T-cell (primary cell): ENCODE measurements at places on chromosomes 4 and X.

DNA sequence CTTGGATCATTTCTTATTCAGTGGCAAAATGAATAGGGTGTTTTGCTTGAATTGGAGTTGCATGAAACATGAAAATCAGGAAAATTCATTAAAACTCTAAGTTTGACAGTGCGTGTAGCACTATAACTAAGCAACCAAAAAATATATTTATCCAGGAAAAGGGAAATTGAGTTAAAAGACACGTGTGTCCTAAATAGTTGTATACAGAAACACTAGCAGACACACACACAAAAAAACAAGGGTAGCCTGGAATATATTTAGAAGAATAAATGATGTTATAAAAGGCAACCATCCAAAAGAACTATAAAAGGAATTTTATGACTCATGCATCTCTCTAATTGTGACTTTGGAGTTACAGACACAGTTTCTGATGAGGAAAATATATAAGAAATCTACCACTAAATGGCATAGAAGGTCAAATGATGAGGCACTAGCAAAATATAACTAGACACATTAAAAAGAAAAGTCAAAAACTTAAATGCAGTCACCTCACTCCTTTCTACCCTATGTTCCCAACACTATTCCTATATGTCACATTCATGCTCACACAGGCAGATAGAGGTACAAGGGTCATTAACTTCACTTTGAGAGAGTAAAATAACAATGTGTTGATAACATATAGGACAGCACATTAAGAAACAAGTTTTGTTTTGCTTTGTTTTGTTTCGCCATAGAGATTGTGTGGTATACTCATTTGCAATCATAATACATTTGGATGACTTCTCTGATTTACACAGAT lies 793.6 kb upstream of the INTU start:
- DNase-seq: no peak

DNA sequence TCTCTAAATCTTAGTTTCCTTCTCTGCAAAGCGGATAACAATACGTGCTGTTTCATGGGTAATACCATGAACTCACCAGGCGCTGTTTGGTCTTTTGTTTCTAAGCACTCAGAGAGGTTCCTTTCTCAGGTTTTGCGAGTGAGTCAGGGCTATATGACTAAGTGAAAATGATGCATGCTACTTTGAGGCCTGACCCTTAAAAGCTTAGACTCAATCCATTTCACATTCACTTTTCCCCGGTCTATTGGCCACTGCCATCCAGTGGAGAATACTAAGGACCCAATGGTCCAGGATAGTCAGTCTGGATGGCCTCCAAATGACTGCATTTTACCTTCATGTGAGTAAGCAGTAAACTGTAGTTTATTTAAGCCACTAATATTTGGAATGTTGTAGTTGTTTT lies 400.8 kb upstream of the SLIT2 start:
- DNase-seq: no peak

DNA sequence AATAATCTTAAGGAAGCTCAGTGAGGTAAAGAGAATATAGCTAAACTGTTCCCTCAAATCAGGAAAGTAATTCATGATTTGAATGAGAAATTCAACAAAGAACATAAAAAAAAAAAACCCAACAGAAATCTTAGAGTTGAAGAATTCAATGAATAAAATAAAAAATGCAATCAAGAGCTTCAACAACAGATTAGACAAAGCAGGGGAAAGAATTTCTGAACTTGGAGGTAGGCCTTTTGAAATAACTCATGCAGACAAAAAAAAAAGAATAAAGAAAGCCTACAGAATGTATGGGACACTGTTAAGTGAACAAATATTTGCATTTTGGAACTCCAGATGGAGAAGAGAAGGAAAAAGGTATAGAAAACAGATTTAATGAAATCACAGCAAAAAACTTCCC lies 77.9 kb downstream of the CBR4 start:
- no peak for DNase-seq

DNA sequence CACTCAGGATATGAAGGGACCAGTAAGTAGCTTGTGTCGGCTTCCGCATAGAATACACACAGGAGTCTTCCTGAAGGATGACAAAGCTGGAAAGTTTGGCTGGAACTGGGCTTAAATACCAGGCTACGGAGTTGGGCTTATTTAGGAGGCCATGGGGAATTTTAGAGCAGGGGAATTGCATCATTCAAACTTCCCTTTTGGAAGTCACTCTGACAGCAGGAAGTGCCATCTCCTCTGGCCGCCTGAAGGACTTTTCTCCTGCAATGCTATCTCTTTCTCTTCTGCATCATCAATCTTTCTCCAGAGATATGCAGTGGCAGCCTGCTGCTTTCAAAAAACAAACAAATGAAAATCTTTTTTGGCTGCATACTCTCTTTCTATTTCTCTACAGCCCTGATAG lies 48.4 kb upstream of the PAK3 start:
- DNase-seq: no peak

DNA sequence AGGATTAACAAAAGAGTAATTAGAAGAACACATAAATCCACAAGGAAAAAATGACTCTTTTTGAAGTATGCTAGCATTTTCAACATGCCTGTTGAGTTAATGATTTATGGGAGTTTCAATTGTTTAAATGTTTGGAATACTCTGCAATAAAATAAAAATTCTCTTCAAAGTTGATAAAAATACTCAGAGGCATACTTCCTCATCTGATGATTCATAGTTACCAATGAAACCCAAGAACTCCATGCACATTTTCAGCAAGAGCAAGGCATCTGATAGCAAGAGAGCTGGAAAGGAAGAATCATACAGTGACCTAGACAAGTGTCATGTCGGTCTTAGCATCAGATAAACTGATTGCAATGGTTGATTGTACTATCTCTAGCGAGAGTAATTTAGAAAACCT lies 443.7 kb upstream of the ATOH1 start:
- no peak for DNase-seq

DNA sequence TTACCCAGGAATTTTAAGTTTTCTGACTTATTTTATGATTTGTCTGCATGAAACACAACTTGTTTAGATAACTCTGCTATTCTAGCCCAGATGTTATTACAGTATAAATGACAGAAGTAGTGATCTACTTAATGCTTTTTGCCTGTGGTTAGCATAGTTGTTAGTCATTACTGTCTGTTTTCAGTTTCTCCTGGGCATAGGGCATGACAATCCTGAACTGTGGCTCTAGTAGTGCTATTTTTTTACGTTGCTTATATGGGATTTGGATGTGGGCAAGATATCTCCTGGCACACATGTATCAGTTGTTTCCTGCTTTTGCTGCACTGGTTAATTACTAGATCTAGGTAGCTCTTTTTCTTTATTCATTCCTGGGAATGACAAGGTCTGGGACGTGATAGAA lies 1005.8 kb downstream of the PCDH18 start:
- DNase-seq: no peak

GRCh38 chrX:55342533-55343501 lies 78.1 kb upstream of the PAGE3 start:
- DNase-seq: peak; percentile 29

- no peak for DNase-seq
Observed at GRCh38 chrX:53768451-53768850, 81.9 kb upstream of the HUWE1 start.

GRCh38 chrX:150258176-150258425 lies 105.0 kb upstream of the MAMLD1 start:
- DNase-seq: no peak

- no peak for DNase-seq
Observed at GRCh38 chr4:107863850-107864371, 39.2 kb downstream of the SGMS2 start.

DNA sequence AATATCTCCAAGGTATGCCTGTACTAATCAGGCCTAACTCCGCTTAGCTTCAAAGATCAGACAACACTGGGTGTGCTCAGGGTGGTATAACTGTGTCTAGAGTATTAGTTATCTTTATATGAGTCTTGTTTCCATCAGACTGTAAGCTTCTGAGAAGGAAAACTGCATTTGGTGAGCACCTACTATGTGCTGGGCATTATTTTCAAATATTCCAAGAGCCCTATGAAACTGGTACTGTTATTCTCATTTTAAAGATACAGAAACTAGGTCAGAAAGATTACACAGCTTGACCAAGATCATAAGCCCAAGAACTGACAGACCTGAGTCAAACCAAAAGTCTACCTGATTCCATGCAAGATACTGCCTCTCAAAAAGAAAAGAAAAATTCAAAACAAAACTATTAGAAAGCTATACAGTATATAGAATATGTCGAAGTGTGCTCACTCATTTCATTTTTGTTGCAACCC lies 44.4 kb downstream of the LRBA start:
- DNase-seq: no peak

DNA sequence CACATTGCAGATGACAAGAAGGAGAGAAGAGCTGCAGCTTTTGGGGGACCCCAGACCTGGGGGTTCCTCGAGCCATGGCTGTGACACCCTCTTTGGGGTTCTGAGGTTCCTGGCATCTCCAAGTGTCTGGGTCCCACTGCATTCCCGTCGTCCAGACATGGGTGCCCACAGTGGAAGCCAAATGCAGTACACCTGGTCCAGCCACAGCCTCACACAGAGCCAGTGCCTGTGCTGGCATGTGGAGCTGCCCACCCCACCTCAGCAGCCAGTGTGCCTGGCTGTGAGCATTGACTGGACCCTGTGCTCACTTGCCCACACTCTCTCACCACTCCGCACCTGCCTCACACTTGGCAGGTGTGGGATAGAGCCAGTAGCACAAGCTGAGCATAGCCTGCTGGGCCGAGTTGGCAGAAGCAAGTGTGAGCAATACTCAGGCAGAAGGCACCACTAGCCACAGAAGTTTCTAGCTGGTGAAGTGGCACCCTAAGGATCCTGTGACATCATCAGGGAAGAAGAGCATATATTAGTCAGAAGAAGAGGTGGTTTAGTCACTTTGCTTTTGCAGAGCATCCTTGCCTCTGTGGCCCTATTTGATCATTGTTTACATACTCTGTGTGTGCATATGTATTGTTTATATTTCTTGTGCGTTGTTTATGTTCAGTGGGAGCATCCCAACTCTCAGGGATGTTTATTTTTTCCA lies 65.0 kb upstream of the MAGEB2 start:
- DNase-seq: no peak

DNA sequence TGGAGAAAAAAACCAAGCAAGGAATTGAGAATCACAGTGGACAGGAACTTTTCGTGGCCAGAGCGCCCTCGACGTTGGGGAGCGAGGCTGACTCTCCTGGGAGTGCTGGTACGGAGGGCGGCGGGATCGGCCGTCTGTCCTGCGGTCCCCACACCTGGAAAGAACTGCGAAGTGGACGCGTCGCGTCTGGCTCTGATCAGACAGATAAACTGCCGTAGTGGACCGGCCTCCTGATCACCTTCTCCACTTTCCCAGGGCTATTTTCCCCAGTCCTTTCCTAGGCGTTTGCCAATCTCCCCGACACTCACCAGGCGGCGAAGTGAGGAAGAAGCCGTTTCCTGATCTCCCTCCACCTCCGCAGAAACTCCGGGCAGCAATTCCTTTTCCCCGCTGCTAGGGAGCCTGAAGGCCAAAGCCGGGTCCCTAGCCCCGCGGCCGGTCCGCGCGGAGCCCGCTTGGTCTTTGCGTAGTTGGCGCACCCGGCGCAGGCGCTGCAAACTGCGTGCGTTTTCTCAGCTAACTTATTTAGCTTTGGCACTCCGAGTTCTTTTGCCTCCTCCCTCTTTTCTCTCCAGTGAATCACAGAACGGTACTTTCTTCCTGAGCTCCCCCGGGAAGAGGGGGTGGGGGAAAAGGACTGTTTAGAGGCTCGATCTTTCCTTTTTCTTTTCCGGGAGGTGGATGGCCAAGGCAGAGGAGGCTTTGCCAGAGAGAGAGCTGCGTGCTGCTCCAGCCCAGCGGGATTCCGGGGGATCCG lies at the start of gene ARSJ:
Gene ARSJ, minus strand, starts transcription at position 500 of the 757 bp plus-strand sequence. CDS start 813 bp downstream, outside the sequence.
- no peak for DNase-seq

DNA sequence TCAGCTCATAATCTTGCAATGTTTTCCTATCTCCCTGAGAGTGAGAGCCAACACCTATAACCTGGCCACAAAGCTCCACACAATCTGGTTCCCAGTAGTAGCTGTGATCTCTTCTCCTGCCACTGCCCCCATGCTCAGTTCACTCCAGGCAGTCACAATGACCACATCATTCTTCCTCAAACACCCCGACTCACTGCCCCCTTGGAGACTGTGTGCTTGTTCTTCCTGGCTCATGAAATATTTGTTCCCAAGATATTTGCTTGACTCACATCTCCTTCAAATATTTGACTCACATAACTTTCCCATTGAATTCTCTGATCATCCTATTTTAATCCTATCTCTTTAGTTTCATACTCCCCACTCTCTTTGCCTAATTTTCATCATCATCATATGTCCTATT lies 173.7 kb downstream of the AREG start:
- no peak for DNase-seq

DNA sequence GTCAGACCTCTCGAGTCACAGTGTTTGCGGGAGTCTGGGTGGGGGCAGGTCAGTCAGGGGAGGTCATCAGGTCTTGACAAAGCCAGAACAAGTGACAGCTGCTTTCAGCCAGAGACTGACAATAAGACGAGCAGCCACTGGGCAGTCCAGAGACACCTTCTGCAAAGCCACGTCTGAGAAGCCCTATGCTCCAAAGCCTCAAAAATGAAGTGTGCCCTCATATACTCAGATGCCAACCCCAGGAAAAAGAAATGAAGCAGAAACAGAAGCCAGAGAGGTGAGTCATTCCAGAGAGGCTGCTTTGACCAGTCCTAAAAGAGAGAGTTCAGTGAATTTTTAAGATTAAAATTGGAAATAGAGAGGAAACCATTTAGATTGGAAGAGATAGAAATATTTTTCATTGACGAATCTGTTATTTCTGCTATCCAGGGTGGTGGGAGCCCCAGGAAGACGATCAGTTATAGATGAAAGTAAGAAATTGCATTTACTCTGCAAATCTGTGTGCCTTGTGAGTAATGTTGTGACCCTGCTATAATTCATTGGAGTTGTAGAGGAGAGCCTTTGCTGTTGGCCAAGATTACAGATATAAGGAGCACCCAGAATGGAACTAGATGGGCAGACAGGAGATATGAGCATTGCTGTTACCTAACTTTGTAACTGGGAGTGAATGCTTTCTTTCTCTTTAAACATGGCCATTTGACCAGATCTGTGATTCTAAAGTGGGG lies 77.9 kb downstream of the LRRC66 start:
- DNase-seq: no peak

- DNase-seq: no peak
Observed at GRCh38 chr4:167421201-167421600, 186.9 kb upstream of the SPOCK3 start.

DNA sequence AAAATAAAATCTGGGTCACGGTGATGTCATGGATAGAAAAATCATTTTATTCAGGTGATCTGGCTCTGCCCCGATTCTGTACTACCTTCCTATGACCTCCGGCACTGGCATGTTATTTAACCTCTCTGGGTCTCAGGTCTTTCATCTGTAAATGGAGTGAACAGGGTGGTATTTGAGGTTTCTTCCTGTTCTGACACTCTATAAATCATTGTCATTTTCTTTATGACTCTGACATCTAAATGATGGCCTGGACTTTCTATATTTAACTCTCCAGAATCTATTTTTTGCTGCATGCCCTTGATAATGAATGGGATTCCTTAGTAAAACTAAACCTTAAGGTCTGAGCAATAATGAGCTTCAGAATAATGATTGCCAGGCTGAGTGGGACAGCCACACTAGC lies 422.0 kb upstream of the CNKSR2 start:
- no peak for DNase-seq

GRCh38 chr4:27846951-27847350 lies 986.3 kb downstream of the STIM2 start:
- no peak for DNase-seq
